ENCODE measurements at places on chromosomes 4 and X.
A peak's percentile ranks its signal among the peaks of the same experiment; 100 is the strongest.

GRCh38 chr4:88275516-88275915 is 8.8 kb downstream of the PPM1K start:
- H3K27me3 ChIP-seq: no peaks in the 10 kb centered on the region
- DNase-seq: no peak
- no peak overlapping the region for H3K4me3 ChIP-seq
- H3K36me3 ChIP-seq: no peaks in the 10 kb centered on the region
- H3K27ac ChIP-seq: no peak overlapping the region

DNA sequence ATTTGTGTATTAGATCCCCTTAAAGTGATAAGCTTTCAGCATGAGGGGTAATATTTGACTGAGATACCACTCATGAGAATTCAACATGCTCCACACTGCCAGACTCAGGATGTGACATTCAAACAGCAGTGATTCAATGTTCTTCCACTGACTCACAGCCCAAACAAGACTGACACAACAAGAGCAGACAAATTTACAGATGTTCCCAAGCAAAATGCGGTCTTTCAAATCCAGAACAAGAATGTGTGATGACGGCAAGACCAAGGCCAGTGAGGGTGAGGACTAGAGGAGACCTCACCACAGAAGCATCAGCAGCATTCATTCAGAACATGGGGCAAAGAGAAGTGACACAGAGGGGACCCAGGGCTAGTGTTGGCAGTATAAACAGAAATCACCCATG is 99.3 kb upstream of the GRIA3 start:
- no peak overlapping the region for H3K4me3 ChIP-seq
- DNase-seq: no peak
- H3K27me3 ChIP-seq: no peaks in the 10 kb centered on the region
- no peaks in the 10 kb centered on the region for H3K4me1 ChIP-seq

DNA sequence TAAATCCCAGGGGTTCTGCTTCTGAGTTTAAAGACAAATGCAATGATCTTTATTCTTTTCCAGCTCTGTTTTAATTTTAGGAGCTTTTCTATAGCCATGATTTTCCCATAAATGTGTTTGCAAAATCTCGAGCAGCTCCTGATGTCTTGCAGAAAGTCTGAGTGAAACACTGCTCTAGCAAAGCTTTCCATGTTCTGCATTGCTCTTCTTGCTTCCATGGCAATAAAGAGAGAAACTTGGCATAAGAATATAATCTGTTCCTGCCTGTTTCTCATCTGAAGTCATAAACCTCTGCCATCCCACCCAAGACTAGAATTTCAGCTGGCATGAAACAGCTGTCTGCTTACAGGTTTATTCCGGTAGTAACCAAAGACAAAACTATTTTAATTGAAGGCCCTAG is 254.5 kb downstream of the SPRY1 start:
- peak overlapping the region; percentile 5 for H3K27ac ChIP-seq
- no peaks in the 10 kb centered on the region for H3K36me3 ChIP-seq
- peaks cover 35% of the 10 kb centered on the region for H3K4me1 ChIP-seq

DNA sequence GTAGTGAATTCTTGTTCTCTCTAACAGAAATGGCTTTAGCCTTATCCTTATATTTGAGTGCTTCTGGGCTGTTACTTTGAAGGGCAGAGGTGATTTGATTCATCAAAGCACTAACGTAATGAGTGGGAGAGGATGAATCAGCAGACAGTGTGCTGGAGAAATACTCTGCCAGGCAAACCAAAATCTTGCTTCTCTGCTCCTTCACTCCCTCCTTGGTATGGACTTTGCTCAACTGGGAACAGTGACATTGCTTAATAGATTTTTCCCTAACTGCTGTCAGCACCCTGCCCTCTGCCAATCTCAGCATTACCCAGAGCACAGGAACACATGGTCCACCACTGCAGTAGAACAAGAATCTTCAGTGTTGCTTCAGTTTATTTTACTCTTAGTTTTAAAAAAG is 56.0 kb downstream of the PDLIM5 start:
- no peaks in the 10 kb centered on the region for H3K27me3 ChIP-seq
- peak overlapping the region; percentile 5 for H3K27ac ChIP-seq
- peaks cover 33% of the 10 kb centered on the region for H3K4me1 ChIP-seq
- H3K36me3 ChIP-seq: no peaks in the 10 kb centered on the region

- peaks cover 24% of the 10 kb centered on the region for H3K4me1 ChIP-seq
- H3K27ac ChIP-seq: peak overlapping the region; percentile 98
- H3K27me3 ChIP-seq: no peaks in the 10 kb centered on the region
- peak; percentile 89 for DNase-seq
Measured at GRCh38 chr4:127965803-127966175, 583 bp downstream of the ABHD18 start.

GRCh38 chr4:150769845-150770244 is 187.9 kb downstream of the MAB21L2 start:
- H3K4me1 ChIP-seq: no peaks in the 10 kb centered on the region
- H3K27ac ChIP-seq: no peak overlapping the region
- H3K36me3 ChIP-seq: peaks cover 5% of the 10 kb centered on the region
- no peak for DNase-seq

GRCh38 chrX:10077425-10078188 is 79.2 kb upstream of the CLCN4 start:
- H3K4me1 ChIP-seq: peaks cover under 1% of the 10 kb centered on the region
- no peak overlapping the region for H3K4me3 ChIP-seq
- H3K27ac ChIP-seq: no peak overlapping the region
- peaks cover 7% of the 10 kb centered on the region for H3K27me3 ChIP-seq

DNA sequence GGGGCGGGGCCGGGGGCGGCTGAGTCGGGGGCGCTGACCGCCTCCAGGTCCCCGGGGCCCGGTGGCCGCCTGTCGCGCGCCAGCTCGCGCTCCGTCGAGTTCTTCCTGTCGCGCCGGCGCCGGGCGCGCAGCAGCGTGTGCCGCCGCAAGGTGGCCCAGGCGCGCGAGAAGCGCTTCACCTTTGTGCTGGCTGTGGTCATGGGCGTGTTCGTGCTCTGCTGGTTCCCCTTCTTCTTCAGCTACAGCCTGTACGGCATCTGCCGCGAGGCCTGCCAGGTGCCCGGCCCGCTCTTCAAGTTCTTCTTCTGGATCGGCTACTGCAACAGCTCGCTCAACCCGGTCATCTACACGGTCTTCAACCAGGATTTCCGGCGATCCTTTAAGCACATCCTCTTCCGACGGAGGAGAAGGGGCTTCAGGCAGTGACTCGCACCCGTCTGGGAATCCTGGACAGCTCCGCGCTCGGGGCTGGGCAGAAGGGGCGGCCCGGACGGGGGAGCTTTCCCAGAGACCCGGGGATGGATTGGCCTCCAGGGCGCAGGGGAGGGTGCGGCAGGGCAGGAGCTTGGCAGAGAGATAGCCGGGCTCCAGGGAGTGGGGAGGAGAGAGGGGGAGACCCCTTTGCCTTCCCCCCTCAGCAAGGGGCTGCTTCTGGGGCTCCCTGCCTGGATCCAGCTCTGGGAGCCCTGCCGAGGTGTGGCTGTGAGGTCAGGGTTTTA is 1.5 kb downstream of the ADRA2C start:
- no peak for DNase-seq
- H3K4me1 ChIP-seq: peaks cover 26% of the 10 kb centered on the region

DNA sequence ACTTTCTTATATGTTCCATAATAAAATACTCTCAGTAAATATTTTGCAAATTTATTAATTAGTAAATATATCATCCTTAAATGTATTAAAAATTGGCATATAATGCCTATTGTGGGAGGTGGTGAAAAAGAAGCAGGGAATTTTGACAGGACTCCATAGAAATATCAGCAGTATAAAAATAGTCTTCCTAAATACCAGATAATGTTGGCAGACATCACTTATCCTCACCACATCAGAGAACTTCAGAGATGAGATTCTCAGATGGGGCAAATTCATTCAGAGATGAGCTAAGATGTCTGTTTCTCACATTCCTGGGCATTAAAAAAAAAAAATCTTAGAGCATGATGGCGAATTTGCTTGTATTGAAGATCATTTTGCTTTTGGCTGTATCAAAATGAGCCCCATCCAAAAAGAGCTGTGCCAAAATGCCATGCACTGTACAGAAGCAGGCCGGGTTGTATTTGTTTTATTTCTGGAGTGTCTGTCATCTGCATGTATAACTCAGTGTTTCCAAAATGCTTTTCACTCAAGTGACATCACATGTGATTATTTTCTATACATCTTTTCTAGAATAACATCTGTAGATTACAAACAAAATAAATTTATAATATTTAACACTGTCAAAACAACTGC is 41.7 kb downstream of the ATP8A1 start:
- no peaks in the 10 kb centered on the region for H3K27me3 ChIP-seq
- H3K4me3 ChIP-seq: no peak overlapping the region
- no peak overlapping the region for H3K27ac ChIP-seq
- no peak for DNase-seq
- peaks cover 15% of the 10 kb centered on the region for H3K4me1 ChIP-seq

DNA sequence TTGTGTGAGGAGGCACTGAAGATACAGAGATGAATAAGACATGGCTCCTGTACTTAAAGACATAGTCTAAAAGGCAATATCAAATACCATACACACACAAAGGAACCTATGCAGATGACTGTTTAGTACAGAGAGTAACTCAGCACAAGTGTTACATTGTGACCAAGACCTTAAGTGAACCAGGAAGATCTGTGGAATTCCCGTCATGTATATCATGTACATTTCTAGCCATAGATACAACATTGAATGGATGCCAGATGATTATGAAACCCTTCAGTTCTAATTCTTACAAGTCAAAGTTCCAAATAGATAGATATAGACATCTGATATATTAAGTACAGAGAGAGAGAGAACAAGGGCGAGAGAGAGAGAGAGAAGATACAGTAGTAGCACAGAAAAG is 73.2 kb downstream of the PAK3 start:
- peak; percentile 4 for DNase-seq
- no peaks in the 10 kb centered on the region for H3K27me3 ChIP-seq

DNA sequence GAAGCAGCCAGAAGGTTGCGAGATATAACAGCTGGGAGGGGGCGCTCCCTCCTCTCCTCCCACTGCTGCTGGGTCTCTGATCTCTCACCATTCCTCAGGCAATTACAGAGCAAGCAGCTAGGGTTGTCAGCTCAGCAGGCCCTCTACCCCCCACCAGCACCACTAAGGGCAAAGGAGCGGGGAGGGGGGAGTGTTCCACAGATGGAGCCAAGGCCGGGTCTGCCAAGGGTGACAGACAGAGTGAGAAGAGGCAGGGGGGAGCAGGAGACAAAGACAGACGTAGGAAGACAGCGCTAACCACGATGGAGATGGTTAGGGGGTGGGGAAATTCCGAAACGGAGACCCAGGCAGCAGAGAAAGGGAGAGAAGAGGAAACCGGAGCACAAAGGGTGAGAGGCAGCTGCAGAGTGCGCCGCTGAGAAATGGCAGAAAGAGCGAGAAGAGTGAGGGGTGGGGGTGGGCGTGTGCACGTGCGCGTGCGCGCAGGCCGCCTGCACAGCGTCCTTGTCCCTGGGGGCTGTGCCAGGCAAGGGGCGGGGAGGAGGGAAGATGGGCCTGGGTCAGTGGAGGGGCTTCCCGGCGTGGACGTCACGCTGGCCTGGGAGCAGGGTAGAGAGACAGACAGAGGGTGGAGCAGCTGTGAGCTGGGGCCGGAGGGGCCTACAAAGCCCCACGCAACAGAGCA is 6.9 kb downstream of the L1CAM start:
- H3K4me3 ChIP-seq: no peak overlapping the region
- H3K36me3 ChIP-seq: no peaks in the 10 kb centered on the region
- H3K4me1 ChIP-seq: no peaks in the 10 kb centered on the region
- DNase-seq: no peak
- no peak overlapping the region for H3K27ac ChIP-seq
